ENCODE measurements at places on chromosomes 6 and 20. TPM values are rescaled to one million over a fixed set of nuclear protein-coding genes. Genes with fewer than 3 reads are reported as not detected.

Gene KCNK5
- not detected for total RNA-seq

Gene TRERF1
- 1.2 TPM for total RNA-seq

Gene EEF1A2
- 1.0 TPM for total RNA-seq

Gene NOTCH4
- 32.6 TPM for total RNA-seq

Gene KCNK17
- total RNA-seq = not detected

Gene SMIM29
- total RNA-seq = 17.8 TPM

Gene FUT9
- not detected for total RNA-seq

Gene DSP
- total RNA-seq = 0.22 TPM

Gene SCUBE3
- 0.72 TPM for total RNA-seq

Gene ID4
- 0.13 TPM for total RNA-seq

Gene RHAG
- total RNA-seq = not detected

Gene SYCP2
- 0.50 TPM for total RNA-seq

Gene FAM162B
- 0.36 TPM for total RNA-seq

Gene CUL7
- total RNA-seq = 22.8 TPM

Gene DOK5
- total RNA-seq = 10.4 TPM

Gene SEMG1
- not detected for total RNA-seq

Gene GCLC
- 25.5 TPM for total RNA-seq

Gene EYA4
- not detected for total RNA-seq

Gene TEAD3
- total RNA-seq = 0.27 TPM

Gene PTK7
- 2.7 TPM for total RNA-seq

Gene XKR7
- total RNA-seq = not detected

Gene ARFGEF3
- total RNA-seq = 10.6 TPM

Gene VSTM2L
- total RNA-seq = not detected

Gene GOPC
- 31.7 TPM for total RNA-seq

Gene PRL
- not detected for total RNA-seq

Gene TFAP2D
- not detected for total RNA-seq

Gene FKBP1A
- total RNA-seq = 412 TPM
